ENCODE measurements at places on chromosomes 7 and 10.

DNA sequence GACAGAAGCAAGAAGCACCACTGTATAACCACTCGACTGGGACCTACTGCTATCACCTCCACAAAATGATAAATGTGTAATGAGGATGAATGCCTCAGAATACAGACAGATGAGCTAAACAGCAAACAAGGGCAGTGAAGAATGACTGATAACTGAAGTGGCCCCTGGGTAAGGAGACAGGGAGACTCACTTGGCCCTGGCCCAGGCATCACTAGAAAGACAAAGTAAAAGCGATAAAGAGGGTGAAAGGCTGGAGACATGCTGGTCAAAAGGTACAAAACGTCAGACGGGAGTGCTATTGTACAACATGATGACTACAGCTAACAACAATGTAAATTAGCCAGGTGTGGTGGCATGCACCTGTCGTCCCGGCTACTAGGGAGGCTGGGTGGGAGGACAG, 27.8 kb upstream of the APBB1IP start:
- DNase-seq = no peak

DNA sequence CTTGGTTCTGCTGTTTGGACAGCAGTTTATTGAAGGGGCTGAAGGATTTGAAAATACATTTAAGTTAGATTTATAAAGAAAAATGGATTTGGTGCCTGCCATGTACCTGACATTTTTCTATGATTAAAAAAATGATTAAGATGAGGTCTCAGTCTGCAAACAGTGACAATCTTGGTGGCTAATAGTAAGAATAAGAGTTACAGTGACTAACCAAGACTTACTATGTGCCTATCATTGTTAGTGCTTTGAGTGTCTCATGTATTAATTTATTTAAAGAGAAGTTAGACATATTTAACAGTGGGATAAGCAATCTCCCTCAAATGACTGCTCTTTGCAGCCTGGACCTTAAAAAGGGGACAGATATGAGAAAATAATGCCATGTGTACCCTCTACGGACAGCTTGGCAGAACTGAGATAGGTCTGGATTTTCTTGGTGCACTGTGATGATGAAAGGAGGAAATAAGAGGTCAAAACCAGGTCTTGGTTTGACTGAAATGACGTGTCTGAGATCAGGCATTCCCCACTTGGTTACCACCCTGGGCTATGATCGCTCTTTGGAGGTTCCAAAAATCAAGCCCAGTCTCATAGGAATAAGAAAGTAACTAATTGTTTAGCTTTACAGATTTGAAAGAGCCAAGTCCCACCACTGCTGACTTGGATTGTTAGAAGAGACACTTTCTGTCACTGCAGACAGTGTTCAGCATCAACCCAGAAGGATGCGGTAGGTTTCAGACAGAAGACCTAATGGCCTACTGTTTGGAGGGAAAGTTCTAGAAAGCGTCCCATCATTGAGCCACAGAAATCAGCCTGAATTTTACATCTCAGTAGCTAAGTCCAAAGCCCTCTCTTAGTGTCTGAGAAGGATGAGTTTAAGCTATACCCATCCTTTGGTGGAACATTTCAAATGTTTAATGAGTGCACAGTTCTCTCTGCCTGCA, 2.1 kb downstream of the CASP7 start:
- DNase-seq = no peak

- DNase-seq = no peak
Measured at GRCh38 chr7:24657980-24658379, 84.7 kb downstream of the PALS2 start.

GRCh38 chr7:135147899-135148721, at the start of gene TMEM140:
TMEM140 (plus strand) TSS chr7:135148072; CDS start chr7:135164442, 16,370 bp downstream.
- no peak for DNase-seq

GRCh38 chr10:25047591-25048301, 31.3 kb downstream of the THNSL1 start:
- DNase-seq = no peak

- no peak for DNase-seq
Measured at GRCh38 chr7:130867039-130867438, 133.0 kb upstream of the KLF14 start.

GRCh38 chr10:113095419-113096127, 145.5 kb downstream of the TCF7L2 start:
- no peak for DNase-seq

- DNase-seq = no peak
Measured at GRCh38 chr10:19767876-19768275, 48.4 kb upstream of the PLXDC2 start.

GRCh38 chr7:142886866-142887265, 1.3 kb upstream of the TRPV6 start:
- DNase-seq = no peak

Data from stimulated activated CD8-positive, alpha-beta memory T cell treated with anti-CD3 and anti-CD28 coated beads, Interleukin-15, amount 100 ng/mL, for 1 hour (primary cell).